ENCODE measurements at places on chromosomes 2 and 18.

GRCh38 chr2:6692056-6692455, 173.7 kb downstream of the CMPK2 start:
- DNase-seq = no peak

DNA sequence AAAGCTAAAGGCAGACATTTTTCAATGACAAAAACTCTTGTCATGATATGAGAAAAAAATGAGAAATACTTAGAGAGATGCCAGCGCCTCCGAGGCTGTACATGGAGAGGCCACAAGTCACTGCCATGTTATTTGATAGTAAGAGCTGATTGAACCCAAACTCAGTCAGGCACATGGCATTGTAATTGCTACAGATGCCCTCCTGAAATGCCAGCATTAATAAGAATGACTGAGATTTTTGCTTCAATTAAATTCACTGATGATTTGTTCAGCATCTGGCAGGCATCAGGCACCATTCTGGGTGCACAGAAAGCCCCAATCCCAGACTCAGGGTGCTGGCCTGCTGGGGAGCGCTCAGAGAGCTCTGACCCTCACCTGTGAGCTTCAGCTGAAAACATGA, 129.0 kb upstream of the PXDN start:
- DNase-seq = no peak

DNA sequence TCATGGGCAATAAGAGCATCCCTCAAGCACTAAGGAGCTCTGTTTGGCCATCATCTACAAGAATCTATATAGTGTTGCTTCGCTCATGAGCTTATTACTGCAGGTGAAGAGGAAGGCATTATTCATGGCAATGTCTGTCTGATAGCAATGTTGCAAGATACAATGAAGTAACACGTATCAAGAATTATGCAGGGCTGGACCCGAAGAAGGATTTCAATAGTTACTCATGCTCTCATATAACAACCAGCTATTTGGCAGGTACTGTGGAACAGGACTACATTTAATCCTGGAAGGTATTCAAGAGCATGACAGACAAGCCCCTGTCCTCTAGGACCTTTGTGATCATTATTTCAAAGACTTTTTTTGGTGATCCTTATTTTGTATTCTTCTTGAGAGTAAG, 109.6 kb downstream of the LAMA3 start:
- DNase-seq = no peak

DNA sequence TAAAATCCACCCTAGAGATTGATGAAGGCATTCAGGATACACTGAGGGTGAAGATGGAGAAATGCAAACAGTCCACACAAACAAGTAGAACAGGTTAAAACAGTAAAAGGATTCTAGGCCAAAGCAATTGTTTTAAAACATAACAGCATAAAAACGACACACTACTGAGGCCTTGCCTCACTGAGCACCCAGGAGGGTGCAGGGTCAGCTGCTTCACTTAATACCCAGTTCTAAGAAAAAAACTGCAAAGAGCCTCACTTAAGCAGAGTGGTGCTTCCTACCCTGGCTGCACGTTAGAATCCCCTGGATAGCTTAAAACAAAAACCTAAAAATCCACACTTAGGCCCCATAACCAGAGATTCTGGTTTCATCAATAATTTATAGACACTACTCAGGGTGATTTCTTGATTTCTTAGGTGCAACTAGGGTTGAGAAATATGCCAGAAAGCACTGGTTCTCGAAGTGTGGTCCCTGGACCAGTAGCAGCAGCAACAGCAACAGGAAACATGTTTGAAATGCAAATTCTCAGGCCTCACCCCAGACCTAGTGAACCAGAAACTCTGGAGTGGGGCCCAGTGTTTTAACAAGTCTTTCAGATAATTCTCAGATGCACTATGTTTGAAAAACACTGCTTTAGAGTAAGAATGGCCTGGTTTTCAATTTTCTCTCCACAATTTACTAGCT, 279.1 kb downstream of the ZEB2 start:
- DNase-seq = no peak

DNA sequence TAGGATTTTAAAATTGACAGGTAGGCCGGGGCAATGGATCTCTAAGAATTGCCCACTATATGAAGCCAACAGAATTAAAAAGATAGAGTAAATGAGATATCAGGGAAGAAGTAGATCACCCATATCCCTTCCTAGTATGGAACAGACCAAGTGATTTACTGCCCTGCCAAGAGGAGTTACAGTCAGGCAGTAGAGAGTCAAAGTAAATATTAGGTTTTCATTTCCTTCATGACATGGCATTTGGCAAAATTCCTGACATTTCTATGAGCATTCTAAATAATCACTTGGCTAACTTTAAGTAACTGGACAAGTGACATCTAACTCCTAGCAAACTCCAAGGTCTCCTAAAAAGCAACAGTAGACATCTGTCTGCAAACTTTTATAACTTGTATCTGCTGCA, 33.5 kb downstream of the GALNT5 start:
- no peak for DNase-seq

GRCh38 chr2:219631904-219632759, 4.7 kb downstream of the SLC4A3 start:
- no peak for DNase-seq

GRCh38 chr2:241810307-241811200, 1.6 kb downstream of the NEU4 start:
- DNase-seq = no peak

DNA sequence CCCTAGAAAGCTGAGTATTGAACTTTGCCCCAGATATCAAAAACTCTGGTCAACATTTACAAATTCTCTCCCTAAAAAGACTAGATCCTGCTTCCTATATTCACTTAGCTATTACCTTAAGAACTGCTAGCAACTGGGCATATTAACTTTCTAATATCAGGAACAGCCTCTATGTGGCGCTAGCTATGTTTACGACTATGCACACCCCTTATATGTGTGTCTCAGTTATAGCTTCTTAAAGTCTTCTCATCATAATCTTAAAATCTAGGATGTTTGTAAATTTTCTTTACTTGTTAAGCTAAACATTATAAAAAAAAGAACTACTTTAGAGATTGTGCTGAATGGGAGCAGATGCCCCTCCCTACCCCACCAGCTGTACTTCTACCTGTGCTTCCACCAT, 1.7 kb upstream of the STAMBP start:
- DNase-seq = peak; percentile 48

DNA sequence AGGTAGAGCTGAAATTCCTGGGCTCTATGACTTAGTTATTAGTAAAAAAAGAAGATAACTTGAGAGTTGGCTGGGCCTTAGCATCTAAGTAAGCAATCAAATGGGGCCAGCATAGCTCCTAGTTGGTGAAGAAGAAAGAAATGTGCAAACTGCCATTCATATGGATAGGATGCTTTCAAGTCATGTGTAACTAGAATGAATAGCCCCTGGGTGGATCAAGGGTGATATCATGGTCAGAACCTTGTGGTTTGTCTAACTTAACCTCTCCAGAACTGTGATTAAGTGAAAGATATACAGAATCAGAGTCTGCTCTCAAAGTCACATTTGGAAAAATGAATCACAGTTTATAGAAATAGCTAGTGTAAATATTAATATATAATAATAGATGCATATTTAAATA, 198.7 kb upstream of the DTNA start:
- no peak for DNase-seq

Data from EL (cell line).